ENCODE measurements at places on chromosomes 13 and 19.

DNA sequence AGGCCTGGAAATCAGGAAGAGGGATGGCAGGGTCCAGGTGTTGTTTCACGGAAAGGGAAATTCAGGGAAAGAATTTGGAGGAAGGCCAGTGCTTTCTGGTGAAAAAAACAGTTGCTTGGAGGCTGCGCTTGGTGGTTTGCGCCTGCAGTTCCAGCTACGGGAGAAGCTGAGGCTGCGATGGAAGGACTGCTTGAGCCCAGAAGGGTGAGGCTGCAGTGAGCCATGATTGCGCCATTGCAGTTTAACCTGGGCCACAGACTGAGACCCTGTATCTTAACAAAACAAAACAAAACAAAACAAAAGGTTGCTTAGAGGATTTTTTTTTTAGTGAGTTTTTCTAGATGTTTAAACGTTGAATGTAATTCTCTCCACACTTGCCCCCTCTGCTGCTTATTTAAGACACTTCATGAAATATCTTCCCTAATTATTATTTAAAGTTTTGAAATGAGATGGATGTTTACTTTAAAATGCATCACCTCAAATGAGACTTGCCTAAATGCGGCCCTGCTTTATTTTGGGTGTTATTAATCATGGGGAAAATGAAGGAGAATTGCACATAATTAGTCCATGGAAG is 75.4 kb upstream of the TRPC4 start:
- DNase-seq, result no peak

GRCh38 chr19:30810726-30811125 is 438.5 kb downstream of the ZNF536 start:
- no peak for DNase-seq

DNA sequence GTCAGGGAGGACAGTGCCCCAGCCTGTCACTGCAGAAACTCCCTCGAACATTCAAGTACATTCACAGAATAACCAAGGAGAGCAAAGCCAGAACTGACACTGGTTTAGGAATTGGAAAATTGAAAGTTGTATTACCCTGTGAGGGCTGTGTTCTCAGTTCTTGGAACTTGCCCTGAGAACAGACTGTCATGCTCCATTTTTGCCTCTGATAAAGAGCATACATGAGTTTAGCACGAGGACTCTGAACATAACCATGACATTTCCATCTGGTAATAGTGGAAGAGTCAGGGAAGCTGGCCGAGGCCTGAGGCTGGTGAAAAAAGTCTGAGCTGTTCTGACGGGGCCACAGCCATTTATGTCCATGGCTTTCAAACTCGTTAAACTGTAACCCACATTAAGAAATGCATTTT is 15.2 kb upstream of the SLC25A30 start:
- DNase-seq, result no peak

- no peak for DNase-seq
Measured at GRCh38 chr13:113337556-113337955, 26.4 kb downstream of the GRTP1 start.

- DNase-seq, result no peak
Measured at GRCh38 chr19:17499648-17500446, 11.6 kb upstream of the PGLS start.

DNA sequence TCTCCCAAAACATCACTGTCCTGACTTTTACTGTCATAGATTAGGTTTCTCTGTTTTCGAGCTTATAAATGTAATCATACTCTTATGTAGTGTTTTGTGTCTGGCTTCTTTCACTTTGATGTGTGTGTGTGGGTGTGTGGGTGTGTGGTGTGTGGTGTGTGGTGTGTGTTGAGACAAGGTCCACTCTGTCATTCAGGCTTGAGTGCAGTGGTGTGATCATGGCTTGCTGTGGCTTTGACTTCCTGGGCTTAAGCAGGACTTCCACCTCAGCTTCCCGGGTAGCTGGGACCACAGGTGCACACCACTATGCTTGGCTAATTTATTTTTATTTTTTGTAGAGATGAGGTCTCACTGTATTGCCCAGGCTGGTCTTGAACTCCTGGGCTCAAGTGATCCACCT is 59.6 kb downstream of the PDS5B start:
- DNase-seq, result no peak

DNA sequence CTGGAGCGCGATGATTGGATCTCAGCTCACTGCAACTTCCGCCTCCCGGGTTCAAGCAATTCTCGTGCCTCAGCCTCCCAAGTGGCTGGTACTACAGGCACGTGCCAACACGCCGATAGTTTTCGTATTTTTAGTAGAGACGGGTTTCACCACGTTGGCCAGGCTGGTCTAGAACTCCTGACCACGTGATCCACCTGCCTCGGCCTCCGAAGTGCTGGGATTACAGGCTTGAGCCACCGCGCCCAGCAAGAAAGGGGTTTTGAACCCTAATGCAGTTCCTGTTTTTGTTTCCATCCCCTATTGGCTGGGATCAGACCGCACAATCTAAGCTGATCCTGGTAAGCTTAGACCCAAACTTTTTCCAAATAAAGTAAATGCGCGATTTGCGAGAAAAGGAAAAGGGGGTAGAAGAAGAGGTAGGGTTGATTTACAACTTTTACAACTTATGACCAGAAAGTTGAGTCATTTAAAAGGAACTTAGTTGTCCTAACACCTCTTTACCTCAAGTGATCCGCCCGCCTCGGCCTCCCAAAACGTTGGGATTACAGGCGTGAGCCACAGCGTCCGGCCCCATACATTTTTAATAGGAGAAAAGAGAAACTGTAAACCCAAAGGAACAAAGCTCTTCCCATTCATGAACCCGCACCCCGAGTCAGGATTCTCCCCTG is 764 bp downstream of the ZNF626 start:
- no peak for DNase-seq

GRCh38 chr13:43822969-43823368 is 36.2 kb upstream of the ENOX1 start:
- DNase-seq, result no peak

DNA sequence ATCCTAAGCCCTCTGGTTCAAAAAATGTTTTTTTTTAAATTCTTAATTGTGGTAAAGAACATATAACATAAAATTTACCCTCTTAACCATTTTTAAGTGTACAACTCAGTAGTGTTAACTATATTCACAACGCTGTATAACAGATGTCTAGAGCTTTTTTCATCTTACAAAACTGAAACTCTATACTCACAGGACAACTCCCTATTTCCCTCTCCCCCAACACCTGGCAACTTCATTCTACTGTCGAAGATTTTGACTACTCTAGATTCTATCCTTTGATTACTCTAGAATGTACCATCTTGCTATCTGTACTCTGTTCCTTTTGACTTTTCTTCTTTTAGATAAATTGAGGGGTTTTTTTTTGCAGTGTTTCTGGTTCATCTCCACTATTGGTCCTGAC is 200.4 kb downstream of the KLF12 start:
- DNase-seq, result no peak

DNA sequence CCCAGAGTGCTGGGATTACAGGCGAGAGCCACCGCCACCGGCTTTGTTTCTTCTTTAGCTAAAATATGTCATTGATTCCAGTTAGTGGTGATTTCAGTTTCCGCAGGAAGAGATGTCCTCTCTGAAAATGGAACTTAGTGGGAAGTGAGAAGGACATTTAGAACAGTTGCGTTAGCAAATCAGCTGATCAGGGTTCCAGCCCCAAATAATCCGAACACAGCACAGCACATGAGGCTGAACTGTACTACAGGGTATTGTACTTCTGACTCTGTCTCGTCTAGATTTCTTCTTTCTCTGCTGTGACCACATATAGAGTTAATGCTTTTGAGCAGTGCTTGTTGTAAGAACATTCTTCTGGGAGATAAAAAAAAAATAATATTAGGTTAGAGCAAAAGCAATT is 314.4 kb downstream of the MYO16 start:
- no peak for DNase-seq

GRCh38 chr19:13583114-13583513 is 76.8 kb upstream of the CACNA1A start:
- DNase-seq, result no peak

GRCh38 chr13:49759503-49759902 is 33.0 kb downstream of the KPNA3 start:
- no peak for DNase-seq

- DNase-seq, result no peak
Measured at GRCh38 chr19:13931391-13932148, 6.6 kb downstream of the PODNL1 start.

GRCh38 chr13:30766231-30766630 is 30.9 kb downstream of the ALOX5AP start:
- DNase-seq, result no peak

DNA sequence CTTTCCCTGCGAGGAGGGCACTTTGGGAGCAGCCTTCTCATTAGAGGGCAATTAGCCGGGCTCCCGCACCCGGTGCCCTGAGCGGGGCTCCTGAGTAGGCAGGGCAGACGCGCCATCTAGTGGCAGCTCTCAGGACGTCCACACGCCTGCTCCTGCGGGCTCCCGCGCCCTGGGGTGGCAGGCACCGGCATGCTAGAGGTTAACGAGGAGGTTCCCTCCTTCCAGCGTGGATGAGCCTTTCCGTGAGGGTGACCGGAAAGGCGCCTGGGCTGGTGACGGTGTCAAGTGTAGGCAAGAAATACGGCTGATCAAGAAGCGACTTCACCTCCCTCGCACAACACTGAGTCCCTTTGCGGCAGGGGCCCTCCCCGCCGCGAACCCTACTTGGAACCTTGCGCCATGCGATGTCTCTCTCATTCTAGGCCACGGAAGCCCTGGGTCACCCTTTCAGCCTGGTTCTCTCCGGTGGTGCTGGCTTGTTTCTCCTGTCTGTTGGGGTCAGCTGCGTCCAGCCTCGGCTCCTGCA is 67.7 kb downstream of the ALOX5AP start:
- peak; percentile 76 for DNase-seq

Measured in activated T-cell treated with anti-CD3 and anti-CD28 coated beads for 4 hours (primary cell).